DMS 273 treated with DMSO at 0.1 percent for 48 hours (cell line): ENCODE measurements at places on chromosomes 6 and 20.

- no peak for DNase-seq
Measured at GRCh38 chr20:56872620-56873458, 243.7 kb downstream of the TFAP2C start.

DNA sequence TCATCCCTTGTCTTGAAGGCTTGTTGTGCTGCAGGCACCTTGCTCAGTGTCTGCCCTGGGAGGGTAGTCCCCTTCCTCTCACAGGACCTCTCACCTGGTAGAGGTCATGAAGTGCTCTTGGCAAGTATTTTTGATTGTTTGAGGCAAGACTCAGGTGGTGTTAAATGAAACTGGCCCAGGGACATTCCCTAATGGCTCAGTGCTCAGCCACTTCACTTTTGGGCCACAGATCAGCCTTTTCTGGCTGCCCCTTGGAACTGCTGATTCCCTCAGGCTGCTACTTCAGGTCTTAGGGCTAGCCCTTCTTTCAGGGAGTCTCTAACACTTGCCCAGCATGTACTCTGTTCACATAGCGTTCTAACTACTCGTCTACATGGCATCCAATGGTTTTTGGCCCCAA is 111.3 kb downstream of the RNF144B start:
- DNase-seq, result no peak

DNA sequence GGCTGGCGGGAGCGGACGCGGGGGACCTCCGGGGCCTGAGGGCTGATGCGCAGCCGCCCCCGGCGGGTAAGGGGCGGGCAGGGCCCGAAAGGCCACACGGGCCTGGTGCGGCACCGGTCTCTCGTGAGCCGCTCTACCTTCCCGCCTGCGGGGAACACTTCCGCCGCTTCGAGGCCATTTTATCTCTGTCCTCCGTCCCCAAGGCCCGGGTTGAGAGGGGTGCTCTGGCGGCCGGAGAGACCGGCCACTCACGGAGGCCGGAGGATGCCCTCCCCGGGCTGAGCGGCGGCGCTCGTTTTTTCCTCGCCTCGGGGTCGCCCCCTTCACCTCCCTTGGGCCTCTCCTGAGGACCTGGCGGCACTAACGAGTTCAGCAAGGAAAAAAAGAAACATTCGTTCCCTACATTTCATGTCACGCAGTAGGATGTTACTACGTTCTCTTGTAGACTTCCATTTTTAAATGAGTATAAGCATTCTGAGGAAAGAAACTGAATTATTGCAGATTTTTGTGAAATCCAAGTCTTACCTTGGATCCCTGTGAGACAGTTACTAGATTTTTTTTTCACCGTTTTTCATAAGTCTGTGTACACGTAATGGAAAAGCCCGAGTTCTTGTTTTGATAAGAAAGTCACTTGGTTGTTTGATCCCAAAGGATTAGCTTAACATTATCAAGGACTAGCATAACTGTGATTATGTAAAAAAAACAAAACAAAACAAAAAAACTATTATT is 575 bp downstream of the WTAP start:
- no peak for DNase-seq

DNA sequence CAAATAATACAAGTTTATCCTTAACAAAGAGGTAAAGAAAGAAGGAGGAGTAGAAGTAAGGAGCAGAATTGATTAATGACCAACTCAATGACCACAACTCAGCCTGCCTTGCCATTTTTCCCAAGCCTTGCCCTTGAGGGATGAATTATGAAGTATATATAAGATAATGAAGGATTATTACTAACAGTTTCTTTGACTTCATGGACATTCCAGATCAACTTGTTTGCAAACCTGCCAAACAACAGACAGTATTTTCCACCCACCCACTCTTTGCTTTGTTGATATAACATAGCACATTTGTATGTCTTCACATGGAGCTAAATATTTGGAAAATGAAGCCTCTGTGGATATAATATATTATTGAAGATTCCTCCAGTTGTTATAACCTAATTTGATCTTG is 9.9 kb upstream of the C6orf141 start:
- DNase-seq, result no peak

- no peak for DNase-seq
Measured at GRCh38 chr20:30511322-30512030, 746.0 kb upstream of the DEFB115 start.

DNA sequence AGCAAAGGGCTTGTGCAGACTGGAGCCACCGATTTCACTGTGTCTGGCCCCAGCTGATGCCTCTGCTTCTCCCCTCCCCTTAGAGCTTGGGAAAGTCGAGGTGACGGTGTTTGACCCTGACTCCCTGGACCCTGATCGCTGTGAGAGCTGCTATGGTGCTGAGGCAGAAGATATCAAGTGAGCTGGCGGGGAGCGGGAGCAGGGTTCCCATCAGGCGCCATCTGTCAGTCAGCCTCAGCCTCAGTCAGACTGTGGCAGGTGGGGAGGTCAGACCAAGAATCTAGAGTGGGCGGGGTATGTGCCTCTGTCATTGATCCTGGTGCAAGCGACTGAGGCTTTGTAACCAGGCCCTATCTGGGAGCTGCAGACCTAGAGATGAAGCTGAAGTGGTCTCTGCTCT is 5.5 kb downstream of the ERGIC3 start:
- no peak for DNase-seq

DNA sequence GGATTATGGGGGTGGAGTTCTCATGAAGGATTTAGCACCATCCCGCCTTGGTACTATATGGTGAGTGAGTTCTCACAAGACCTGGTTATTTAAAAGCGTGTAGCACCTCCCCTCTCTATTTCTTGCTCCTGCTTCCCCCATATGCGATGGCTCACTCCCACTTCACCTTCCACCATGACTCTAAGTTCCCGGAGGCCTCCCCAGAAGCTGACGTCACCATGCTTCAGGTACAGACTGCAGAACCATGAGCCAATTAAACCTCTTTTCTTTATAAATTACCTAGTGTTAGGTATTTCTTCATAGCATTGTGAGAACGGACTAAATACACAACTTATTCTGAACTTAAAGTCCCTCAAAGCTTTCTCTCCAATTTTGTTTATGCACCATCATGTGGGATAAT is 163.4 kb upstream of the BMP5 start:
- DNase-seq, result no peak

DNA sequence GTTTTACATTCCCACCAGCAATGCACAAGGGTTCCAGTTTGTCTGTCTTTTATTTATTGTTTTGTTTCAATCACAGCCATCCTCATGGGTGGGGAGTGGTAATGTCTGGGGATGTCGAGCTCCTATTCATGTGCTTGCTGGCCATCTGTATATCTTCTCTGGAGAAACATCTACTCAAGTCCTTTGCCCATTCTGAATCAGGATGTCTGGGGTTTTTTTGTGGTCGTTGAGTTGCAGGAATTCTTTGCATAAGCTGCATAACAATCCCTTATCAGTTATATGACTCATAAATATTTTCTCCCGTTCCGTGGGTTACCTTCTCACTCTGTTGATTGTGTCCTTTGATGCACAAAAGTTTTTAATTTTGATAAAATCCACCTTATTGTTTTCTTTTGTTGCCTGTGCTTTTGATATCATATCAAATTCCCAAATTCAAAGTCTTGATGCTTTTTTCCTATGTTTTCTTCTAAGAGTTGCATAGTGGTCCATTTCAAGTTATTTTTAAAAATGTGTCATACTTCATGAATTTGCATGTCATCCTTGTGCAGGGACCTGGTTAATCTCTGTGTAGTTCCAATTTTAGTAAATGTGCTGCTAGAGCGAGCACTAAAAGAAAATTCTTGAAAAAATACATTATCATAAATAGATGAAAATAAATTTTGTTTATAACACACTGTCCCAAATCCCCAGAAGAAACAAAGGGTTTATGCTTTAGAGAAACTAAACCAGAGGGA is 54.9 kb upstream of the PDE10A start:
- DNase-seq, result no peak

DNA sequence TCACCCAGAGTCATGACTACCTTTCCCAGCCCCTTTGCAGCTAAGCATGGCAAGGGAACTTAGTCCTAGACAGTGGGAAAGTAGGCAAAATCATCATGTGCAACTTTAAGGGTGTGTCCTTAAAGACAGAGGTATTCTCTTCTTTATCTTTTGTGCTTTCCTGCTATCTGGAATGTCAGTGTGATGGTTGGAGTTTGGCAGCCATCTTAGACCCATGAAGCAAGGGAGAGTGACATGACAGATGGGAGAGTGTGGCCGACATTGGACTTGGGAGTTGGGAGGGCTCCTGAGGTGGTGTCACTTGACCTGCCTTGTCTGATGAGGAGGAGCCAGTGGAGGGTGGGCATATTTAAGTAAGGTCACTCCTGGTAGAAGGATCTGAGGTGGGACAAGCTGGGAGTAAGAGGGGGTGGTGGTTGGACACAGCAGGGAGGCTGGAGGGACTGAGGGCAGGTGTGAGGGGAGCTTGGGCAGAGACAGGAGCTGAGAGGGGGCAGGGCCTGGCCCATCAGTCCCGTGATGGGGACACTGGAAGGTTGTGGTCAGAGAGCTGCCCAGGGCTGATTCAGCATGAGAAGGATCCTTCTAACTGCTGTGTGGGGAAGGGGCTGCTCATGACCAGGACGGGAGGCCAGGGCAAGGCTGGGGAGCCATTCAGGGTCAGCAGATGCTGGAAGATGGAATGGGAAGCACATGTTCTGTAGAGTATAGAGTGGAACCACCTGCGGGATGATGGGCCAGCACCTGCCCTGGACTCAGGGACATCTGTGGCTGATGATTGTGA is 29.5 kb upstream of the SULF2 start:
- no peak for DNase-seq

DNA sequence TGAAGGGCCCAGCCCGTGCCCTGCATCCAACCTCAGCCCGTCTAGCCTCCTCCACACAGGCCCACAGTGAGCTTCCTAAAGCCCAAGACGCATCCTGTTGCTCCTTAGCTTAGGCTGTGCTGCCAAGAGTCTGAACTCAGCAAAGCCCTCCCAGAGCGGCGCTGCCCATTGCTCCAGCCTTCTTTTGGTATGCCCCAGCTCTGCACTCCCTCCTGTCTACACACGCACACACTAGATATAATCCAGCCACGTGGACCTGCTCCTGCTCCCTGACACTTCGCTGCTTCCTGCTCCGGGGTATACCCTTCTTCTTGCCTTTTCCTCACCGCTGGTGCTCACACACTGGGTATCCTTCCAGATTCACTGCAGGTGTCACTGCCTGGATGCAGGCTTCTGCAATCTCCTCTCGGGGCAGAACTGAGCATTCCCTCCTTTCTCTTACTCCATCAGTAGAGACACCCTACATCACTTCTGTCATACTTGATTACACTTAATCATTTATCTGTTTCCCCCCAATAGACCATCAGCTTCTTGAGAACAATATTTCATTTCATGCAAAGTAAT is 23.8 kb downstream of the GABRR2 start:
- DNase-seq, result no peak

GRCh38 chr6:45741437-45742171 is 274.1 kb downstream of the CLIC5 start:
- DNase-seq, result no peak
